Karpas-422 (cell line): ENCODE measurements at places on chromosomes 5 and 9. TPM values are rescaled to one million over a fixed set of nuclear protein-coding genes. Genes with fewer than 3 reads are reported as not detected.

IFNA21 gene
- not detected in 2 replicates for total RNA-seq

FBP2 gene
- not detected in 2 replicates for total RNA-seq

IFNA8 gene
- not detected in 2 replicates for total RNA-seq

MTRR gene
- 41.4 and 44.2 TPM in 2 replicates for total RNA-seq

DPM2 gene
- 21.5 and 34.4 TPM in 2 replicates for total RNA-seq

PCDHGA7 gene
- 8.4 and 11.5 TPM in 2 replicates for total RNA-seq

DMRT3 gene
- not detected in 2 replicates for total RNA-seq

CLK4 gene
- 27.7 and 29.0 TPM in 2 replicates for total RNA-seq
